ENCODE measurements at places on chromosomes 3 and 15.

DNA sequence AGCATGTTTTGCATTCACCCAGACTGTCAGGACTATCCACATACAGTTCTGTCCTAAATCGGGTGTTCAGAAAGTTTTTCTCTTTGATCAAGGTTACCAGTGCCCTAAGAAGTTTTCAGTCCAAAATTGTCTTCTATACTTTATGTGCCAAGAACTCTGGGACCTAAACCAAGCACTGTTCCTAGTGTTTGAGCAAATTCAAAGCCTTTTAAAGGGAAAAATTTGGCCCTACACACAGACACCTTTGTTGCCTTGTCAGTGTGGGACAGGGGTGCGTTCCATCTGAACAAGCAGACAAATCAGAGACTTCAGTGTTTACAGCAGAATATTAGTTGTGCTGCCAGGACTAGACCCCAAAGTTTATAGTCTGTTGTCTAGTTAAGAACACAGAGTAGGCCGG is 50.6 kb downstream of the DGKG start:
- DNase-seq, result no peak

- DNase-seq, result no peak
Observed at GRCh38 chr3:170448584-170448983, 29.9 kb downstream of the CLDN11 start.

- DNase-seq, result no peak
Observed at GRCh38 chr15:31550211-31550977, 223.8 kb downstream of the KLF13 start.

GRCh38 chr15:66287461-66288057 is 5.8 kb upstream of the DIS3L start:
- peak; percentile 34 for DNase-seq

GRCh38 chr3:130465521-130465920 is 51.5 kb upstream of the COL6A6 start:
- DNase-seq, result no peak

GRCh38 chr3:71175691-71176365 is 407.7 kb downstream of the FOXP1 start:
- no peak for DNase-seq

GRCh38 chr15:99925661-99926461 is 192.6 kb upstream of the LYSMD4 start:
- DNase-seq, result peak; percentile 58

DNA sequence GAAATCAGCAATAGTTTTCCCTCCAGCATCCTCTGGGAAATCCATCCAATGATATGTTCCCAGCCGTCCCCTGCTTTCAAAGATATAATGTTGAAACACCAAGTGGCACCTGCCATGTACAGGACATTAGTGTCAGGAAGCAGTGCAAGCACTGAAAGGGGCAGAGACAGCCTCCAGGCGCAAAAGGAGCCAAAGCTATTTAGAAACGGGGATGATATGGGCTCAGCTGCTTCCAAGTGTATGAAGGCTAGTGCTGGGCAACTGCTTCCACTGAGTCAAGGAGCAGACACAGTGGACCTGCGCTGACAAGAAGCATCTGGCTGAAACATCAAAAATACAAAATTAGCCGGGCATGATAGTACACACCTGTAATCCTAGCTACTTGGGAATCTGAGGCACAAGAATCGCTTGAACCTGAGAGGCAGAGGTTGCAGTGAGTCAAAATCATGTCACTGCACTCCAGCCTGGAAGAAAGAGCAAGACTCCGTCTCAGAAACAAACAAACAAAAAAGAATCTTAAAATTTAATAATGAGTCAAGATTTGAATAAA is 119.7 kb downstream of the AQP9 start:
- no peak for DNase-seq

- DNase-seq, result no peak
Observed at GRCh38 chr15:31985607-31986006, 44.7 kb upstream of the CHRNA7 start.

DNA sequence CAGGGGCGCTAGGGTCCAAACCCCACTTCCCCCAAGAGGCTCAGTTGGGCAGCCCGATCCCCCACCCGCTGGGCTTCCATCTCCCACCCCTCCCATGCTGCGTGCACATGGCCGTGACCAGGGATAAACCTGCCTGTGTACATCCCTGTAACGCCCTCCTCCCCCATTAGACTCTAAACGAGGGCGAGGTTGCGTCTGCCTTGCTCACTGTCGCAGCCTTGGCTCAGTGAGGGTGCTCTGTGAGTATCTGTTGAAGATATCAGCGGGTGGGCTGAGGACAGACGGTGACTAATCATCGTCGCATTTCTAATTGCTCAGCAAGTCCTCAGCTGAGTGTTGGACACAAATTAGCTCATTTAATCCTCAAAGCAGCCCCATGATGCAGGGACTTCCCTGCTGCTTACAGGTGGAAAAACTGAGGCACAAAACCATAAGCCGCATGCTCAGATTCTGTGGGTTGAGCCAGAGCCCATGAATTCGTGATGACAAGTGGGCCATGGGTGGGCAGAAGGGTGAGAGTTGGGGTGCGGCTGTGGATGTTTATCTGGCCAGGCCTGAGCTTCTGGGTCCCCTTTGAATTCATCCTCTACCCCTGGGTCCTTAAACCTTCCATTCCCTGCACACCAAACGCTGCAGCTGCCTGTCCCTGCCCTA is 26.0 kb downstream of the FBLN2 start:
- no peak for DNase-seq

DNA sequence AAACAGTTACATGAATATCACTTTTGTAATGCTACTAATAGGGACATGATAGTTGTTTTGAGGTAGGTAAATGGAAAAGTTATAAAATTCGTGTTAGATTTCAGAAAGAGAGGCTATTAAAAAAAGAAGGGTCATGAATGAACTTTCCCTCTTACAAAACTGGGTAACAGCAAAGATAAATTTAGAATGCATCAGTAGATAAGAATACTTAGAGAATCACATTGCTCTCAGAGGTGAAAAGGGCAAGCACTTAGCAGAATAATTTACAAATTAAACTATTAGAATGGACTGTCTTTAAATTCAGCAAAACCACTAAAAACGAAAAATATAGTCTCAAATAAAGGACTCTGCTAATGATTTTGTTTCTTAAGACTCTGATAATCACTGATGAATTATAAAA is 167.2 kb downstream of the PLD1 start:
- DNase-seq, result no peak

- no peak for DNase-seq
Observed at GRCh38 chr3:134881305-134881704, 86.2 kb downstream of the EPHB1 start.

DNA sequence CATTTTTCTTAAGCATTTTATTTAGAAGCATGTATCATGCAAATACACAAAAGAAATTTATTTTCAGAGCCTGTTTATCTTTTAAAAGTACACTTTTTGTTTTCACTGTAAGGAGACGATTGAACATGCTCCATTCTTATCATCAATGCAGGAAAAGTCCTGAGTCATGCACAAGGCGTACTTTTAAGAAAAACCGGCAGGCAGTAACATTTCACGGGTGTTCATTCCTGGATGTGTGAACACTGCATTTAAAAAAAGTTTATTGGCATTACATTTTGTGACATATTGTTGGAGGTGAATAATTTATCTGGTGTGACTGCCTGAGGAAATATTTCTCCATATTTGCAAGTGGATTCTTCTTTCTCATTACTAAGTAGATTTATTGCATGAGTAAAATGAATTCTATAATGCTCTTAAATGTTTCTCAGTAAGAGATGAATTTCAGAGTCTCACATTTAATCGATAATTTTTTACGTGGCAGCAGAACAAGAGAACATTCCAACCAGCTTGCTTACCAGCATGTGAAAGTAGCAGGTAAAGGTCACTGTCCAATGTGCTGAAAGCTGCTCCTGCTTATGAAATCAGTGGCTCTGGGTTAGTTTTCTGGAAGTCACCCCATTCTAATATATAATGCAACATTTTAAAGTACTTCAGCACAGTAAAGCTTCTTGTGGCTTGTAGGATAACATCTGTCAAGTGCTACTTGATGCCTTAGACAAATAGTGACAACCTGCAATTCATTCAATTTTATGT is 87.0 kb downstream of the SV2B start:
- peak; percentile 2 for DNase-seq

- DNase-seq, result no peak
Observed at GRCh38 chr3:137294839-137295238, 337.1 kb downstream of the IL20RB start.

- DNase-seq, result no peak
Observed at GRCh38 chr3:61674596-61674995, 113.2 kb downstream of the PTPRG start.

- no peak for DNase-seq
Observed at GRCh38 chr3:27923349-27924068, 201.4 kb upstream of the EOMES start.

DNA sequence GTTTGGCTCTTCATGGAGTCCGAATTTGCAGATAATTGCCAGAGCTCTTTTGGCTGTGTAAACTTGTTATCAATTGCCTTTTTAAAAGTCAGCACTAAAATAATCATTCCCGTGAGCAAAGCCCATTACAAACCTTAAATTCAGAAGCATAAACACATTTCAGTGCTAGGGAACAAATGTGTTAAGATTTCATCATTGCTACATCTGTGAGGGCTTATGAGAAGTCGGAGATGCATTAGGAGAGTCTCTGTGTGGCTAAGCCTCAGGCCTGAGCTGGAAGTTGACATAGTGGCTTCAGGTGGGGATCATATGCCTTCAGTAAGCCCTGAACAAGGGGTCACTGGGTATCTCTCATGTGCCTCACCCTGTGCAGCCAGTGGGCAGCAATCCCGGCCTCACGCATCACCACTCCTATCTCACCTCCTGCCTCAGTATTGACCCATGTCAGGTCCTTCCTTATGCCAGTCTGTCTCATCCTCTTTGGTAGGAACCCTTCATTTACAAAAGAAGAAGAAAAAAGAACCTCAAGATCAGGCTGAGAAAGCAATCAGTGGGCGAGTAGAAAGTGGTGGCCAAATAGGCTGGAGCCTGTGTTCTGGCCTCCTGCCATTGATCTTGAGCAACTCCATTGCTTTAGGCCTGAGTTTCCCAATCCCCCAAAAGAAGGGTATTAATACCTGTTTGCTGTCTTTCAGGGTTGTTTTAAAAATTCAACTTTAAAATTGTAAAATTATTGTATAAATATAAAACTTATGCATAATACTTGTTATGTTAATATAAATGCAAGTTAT is 233.5 kb downstream of the IL20RB start:
- no peak for DNase-seq

DNA sequence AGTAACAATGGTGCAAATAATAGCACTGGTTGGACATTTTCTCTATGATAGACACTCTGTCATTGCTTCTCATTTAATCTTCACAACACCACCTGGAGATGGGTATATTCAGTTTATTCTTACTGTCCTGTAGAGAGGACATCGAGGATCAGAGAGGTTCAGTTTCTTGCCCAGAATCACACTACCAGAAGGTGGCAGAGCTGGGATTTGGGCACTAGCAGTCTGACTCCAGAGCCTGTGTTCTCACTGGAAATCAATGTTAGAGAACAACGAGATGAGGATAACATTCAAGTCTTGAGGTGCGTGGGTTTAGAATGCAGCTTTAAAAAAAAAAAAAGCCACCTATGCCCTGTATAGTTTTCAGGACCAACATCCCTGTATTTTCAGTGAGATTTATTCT is 127.8 kb downstream of the SYNPR start:
- no peak for DNase-seq

GRCh38 chr3:177633671-177634207 is 436.5 kb upstream of the TBL1XR1 start:
- no peak for DNase-seq

- DNase-seq, result no peak
Observed at GRCh38 chr3:10366651-10367101, 45.8 kb upstream of the SEC13 start.

GRCh38 chr3:141378556-141378955 is 10.3 kb downstream of the ZBTB38 start:
- no peak for DNase-seq

GRCh38 chr3:25033407-25034029 is 394.5 kb upstream of the RARB start:
- DNase-seq, result peak; percentile 80

GRCh38 chr3:187830181-187830580 is 84.9 kb upstream of the BCL6 start:
- no peak for DNase-seq

DNA sequence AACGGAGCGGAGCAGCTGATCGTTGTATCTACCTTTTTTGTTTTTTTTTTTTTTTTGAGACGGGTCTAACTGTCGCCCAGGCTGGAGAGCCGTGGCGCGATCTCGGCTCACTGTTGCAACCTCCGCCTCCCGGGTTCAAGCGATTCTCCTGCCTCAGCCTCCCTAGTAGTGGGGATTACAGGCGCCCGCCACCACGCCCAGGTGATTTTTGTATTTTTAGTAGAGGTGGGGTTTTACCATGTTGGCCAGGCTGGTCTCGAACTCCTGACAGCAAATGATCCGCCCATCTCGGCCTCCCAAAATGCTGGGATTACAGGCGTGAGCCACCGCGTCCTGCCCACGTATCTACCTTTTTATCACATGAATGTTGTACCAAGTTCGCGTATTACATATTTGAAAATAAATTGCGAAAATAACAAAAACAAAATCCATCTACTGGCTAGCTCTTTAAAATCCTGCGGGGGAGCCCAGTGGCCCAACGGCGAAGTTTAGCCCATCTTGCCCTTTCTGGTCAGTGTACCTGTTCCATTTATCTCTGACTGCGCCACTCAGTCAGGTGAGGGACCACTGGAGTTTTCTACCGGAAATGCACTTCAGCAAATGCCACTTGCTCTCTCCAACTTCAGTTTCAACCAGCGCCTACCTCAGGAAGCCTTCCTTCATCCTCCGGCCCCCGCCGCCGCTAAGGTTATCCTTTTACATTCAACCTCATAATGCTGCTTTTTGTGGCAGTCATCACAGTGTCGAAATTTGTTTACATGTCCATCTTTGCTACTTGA is 1.2 kb upstream of the EIF3J start:
- DNase-seq, result no peak

DNA sequence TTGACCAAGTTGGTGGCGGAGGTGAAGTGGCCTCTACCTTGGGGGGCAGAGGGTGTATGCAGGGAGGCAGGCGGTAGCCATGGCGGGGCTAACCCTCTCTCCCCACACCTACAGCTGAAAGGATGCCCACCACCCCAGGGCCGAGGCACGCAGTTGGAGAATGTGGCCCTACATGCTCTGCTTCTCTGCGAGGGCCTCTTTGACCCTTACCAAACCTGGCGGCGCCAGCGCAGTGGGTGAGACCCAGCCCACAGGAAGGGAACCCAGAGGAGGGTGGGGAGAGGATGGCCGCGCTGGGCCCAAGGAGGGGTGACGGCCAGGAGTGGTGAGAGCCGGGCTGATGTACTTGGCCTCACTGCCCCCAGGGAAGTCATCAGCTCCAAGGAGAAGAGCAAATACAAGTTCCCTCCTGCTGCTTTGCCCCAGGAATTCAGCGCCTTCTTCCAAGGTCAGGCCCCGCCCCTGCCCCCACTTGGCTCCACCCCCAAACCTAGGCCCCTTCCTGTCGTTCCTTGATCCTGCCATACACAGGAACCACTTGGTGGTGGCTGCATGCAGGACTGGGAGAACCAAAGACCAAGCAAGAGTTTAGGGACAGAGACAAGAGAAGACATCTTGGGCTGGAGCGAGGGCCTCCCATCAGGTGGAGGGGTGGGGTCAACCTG is 9.8 kb downstream of the NBEAL2 start:
- DNase-seq, result no peak

GRCh38 chr3:182919866-182920357 is 60.4 kb downstream of the DCUN1D1 start:
- no peak for DNase-seq

- no peak for DNase-seq
Observed at GRCh38 chr3:13689373-13690260, 140.7 kb downstream of the FBLN2 start.

All from ELF-1 (cell line).